ENCODE measurements at places on chromosomes 3 and 15.

- DNase-seq: no peak
Observed at GRCh38 chr3:30810625-30811024, 83.8 kb downstream of the GADL1 start.

DNA sequence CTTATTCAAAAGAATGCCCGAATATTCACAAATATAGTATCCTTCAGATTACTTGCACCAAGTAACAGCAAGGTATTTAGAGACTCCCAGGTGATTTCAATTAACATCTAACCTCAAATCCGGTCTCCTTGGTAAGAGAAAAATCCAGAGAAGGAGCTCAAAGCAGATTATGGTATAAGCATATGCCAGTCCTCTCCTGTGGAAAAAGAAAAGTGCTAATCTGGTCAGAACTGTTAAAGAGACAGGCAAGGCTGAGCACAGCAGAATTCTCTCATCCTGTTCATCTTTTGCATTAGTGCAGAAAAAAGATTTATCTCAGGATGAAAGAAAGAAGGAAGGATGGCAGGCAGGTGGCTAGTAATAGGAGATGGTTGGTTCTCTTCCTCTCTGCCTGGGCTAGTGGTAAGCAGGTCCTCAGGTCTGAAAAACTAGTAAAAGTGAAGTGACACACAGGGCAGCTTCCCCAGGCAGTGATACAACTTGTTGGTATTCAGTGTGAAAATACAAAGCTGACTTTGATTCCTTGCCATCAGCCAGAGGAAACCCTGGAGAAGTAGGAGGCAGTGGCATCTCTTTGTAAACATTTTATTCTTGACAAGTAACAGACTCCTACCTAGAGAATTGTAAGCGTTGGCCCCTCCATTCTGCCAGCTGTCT lies 14.2 kb downstream of the ATXN7 start:
- DNase-seq: no peak

GRCh38 chr15:64010719-64011118 lies 35.6 kb downstream of the DAPK2 start:
- DNase-seq: no peak

- no peak for DNase-seq
Observed at GRCh38 chr3:160125258-160125657, 100.0 kb upstream of the C3orf80 start.

GRCh38 chr3:5212628-5213573 lies 25.4 kb downstream of the EDEM1 start:
- DNase-seq: no peak

GRCh38 chr3:46082849-46083248 lies 55.6 kb upstream of the XCR1 start:
- no peak for DNase-seq

- DNase-seq: peak; percentile 19
Observed at GRCh38 chr3:94336046-94336753, 273.3 kb downstream of the NSUN3 start.

DNA sequence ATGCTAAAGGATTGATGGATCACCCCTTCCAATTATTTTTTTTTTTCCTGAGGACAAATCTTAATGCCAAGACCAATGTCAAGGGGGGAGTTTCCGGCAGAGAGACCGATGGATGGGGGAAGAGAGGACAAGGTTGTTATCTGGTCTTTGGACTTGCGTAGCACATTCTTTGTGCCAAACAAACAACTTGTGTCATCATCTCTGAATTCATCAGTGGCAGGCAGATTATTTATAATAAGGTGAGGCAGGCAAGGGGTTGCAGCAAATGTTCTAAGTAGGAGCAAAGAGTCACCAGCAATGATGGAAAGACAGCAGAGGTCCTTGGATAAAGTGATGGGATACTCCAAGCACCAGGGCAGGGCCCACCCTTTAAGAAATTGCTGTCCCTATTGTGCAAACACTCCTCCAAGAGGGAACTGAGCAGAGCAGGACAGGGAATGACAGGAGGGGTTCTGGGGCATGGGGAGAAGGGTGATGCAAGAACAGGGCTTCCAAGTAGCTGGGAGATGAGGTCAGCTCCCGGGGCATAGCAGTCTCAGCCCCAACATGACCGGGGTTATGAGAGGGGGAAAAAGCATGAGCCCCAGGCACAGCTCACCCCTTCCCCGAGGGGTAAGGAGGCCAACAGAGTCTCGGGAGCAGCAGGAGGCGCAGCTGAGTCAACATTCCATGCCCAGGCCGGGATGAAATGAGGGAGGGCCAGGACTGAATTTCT lies 57.4 kb downstream of the ANXA2 start:
- no peak for DNase-seq

DNA sequence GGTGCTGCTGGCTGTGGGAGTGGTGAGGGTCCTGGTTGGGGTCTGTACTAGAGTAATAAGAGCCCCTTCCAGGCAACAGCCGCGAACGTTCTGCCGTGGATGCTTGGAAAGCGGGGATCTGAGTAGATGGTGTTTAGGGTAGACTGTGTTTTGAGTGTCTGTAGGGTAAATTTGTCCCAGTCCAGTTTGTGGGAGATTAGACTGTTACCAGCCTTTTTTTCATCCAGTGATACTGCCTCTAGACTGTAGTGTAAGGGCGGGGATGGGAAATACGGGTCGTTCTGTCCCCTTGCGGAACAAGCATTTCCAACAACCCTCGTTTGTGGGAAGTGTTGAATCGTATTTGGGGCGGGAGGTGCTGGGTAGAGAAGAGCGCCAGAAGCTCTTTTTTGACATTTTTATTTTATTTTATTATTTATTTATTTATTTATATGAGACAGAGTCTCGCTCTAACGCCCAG lies 424 bp downstream of the HAUS2 start:
- peak; percentile 8 for DNase-seq

DNA sequence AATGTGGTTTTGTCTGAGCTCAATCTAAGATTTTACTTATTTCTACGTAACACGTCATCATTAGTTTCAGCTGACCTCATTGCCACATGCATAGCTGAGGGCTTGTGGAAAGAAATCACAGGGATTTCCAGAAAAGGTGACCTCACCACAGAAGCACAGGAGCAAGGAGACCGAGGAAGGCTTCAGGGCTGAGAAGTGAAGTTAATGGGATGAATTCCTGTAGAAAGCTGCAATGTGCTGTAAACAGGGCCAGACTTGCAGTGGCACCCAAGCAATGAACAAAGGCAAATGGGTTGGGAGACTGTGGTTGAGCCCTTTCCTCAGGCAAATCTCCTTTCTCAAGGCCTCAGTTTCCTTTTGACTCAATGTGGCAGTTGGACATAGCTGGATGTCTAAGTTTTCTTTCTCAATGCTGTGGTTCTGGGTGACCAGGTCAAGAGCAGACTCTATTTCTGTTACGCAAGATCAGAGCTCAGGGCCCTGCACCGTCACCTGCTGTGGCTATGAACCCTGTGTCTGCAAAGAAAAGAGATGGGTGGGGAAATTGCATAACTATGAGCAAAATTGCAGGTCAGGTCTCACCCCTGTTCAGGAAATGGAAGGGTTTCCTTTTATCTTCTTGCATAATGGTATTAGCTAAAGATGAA lies 252.2 kb upstream of the TBL1XR1 start:
- no peak for DNase-seq

- DNase-seq: no peak
Observed at GRCh38 chr15:100721758-100722550, 119.6 kb downstream of the ASB7 start.

DNA sequence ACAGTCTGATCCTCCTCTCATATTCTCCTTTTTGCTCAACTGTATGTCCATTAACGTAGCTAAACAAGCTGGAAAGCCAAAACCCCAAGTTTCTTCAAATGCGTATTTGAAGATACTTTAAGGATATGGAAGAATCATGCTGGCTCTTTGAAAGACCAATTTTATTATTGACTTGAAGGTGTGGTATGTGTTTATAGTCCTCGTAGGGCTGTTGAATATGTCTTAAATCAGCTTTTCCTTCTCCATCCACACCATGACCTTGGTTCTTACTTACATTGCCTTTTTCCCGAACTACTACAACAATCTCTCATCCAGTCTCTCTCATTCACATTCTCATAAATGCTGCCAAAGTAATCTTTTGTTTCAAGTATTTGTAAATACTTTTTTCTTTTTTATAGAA lies 19.7 kb upstream of the THUMPD3 start:
- DNase-seq: no peak

DNA sequence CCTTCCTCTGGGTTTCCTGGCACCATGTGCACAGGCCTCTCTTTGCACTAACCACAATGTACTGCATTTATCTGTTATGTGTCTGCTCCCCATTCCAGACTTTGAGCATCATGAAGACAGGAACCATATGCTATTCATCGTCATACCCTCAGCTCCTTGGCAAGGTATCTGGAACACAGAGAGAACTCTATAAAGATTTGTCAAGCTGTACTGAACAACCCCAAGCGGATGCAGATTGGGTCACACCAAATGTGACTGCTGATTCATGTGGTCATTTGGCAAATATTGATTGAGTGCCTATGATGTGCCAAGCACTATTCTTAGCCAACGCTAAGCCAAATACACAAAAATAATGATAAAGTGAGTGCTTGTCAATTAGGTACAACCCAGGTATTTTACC lies 7.5 kb upstream of the MEGF11 start:
- DNase-seq: no peak

DNA sequence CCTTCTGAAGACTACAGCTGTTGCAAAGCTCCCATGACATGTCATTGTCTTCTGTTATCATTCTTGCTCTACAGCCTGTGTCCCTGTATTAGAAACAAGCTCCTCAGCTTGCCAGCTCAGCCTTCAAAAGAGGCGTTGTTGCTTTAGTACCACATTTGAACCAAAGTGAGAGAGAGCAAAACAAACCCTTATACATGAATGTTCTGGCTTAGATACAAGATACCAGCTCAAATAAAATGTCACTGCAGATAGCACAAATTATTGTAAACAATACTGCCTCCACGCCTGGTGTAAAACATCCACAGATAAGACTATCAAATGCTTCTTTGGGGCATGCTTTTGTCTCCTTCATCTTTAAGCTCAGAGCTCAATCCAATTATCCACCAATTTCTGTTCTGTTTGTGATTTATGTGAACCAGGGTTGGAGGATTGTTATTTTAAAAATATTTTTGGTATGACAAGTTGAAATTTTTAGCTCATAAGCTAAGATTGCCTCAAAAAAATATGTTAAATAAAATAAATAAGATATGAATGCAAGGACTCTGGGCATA lies 403.6 kb upstream of the CDIN1 start:
- no peak for DNase-seq

DNA sequence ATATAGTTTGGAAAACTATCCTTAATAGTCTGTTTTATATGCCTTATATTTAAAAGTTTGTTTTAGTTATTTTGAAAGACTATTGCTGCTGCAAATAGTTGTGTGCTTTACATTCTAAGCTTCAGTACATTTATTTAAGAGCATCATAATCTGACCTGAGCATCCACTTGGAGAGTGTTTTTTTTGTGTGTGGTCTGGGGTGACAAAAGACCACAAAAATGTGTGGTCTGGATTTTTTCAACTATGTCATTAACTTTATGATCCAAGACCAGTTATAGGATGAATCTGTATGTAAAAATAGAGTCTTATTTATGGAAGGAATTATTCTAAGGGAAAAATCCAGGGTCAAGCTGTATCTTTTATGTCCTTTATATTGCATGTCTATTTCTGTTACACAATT lies 77.4 kb downstream of the SLTM start:
- no peak for DNase-seq

DNA sequence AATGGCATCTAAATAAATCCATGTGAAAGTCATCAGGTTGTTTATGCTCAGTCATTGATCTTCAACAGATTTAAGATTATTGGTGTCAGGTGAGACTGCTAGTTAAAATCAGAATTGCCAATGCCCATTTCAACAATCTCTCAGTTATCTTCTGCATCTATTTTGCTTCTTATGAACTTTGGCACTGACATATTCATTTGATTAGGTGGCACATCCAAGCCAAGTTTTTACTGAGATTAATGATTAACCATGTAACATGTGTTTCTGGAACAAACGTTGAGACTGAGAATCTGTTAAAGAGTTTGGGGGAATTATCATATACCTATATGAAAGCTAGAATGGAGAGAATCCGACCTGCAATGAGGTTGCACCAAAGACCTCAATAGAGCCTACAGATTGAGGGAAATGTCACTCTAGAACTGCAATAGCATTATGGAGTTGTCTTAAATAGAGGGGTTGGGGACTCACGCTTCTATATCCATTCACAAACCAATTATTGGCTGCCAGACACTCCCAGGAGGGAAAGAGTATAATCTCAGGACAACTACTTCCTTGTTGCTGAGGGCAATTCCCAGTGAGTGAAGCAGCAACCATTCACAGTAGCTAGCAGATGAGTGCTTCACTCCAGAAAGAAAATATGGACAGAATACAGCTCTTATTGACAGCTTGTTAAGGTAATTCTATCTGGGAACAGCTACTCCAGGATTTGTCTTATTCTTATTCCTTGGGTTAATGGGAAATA lies 891.3 kb downstream of the SQOR start:
- no peak for DNase-seq

GRCh38 chr3:13654330-13655060 lies 105.6 kb downstream of the FBLN2 start:
- DNase-seq: no peak

DNA sequence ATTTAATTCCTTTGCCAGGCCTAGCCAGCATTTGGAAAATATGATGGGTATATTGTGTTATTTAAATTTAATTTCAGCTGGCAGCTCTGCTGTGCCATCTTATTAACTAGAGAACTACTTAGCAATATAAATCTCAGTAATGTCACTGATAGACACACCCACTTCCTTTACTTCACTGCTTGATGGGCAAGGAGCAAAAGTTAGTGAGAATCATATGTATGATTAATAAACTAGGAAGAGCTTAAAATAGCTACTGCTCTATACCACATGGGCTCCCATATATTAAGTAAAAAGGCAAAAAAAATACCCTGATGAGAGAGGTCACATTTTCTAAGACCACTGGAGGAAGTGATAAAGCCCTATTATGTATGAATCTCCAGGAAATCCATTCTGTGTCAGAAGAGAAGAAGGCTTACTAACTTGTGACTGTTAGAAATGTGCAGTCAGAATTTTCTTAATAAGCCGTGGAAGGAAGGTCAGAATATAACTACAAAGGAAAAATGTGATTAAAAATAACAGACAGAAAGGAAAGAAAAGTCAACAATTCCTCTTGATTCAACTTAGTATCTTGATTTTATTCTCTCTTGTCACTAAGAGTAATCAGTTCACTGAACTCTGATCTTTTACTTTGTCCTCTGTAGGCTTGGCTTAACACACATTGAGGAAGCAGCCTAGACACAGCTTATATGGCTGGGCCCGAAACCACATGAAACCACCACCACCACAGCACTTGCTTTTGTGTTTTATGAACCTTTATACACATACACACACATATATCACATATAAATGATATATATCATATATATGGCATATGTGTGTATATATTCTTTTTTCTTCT lies 1233.9 kb upstream of the ALCAM start:
- no peak for DNase-seq

GRCh38 chr3:45896956-45897355 lies 10.6 kb downstream of the CCR9 start:
- no peak for DNase-seq

All from NCI-H1105 (cell line).